ENCODE measurements at places on chromosomes 7 and 10. TPM values are rescaled to one million over a fixed set of nuclear protein-coding genes. Genes with fewer than 3 reads are reported as not detected.

Gene PTPN20
- 3.0 TPM for total RNA-seq

Gene NYAP1
- total RNA-seq: 2.3 TPM

Gene TMEM184A
- total RNA-seq: 22.1 TPM

Gene STEAP1B
- 3.0 TPM for total RNA-seq

Gene AKR1C4
- not detected for total RNA-seq

Gene SUN1
- 682 TPM for total RNA-seq

Gene ADGRA1
- total RNA-seq: 3.3 TPM

Gene CHST3
- 29.6 TPM for total RNA-seq
